ENCODE measurements at places on chromosomes 7 and 10.

DNA sequence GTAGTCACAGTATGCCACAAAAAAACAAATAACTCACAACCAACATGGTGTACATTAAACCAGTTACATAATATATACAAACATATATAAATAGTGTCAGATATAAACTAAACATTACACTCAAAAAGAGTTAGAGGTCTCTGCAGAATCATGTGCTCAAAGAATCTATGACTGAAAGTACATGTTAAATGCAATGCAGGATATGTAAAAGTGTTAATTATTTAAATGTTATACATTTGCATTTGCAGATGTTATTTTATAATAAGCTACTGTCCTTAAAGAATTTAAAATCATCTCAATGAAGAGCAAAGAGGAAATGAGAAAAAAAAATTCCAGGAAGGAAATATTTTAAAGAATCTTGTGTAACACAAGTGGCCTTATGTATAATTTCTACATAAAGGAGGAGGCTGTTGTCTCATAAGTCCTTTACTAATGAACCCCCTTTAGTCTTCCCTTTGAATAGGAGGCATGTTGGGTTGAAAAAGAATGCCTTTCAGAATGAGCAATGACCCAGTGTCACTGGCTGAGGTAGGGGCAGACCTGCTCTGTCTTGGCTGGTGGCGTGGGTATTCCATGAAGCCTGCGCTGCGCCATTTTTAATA, 148.9 kb downstream of the ITGA8 start:
- DNase-seq, result no peak

DNA sequence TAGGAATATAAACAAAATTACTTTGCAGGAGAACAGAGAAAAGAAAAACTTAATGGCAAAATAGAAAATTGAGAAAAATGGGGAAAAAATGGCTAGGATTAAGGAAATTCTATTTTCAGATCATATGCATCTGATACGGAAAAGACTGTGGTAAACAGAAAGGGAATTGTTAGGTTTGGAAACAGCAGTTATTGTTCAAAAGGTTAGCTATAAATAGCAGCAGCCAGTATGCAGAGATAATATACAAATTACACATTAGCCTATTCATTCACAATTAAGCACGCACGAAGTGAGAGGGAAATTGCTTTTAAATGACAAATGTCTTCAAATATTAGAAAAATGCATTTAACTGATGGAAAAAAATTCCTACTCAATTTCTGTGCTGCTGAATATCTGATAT, 224.1 kb upstream of the FAM3C start:
- DNase-seq, result no peak

- no peak for DNase-seq
These were observed 80.4 kb downstream of the VIPR2 start for GRCh38 chr7:159064121-159064815.

- no peak for DNase-seq
These were observed 108.0 kb downstream of the TWIST1 start for GRCh38 chr7:19009241-19009935.

- DNase-seq, result no peak
These were observed 24.3 kb downstream of the FAM20C start for GRCh38 chr7:216360-217300.

DNA sequence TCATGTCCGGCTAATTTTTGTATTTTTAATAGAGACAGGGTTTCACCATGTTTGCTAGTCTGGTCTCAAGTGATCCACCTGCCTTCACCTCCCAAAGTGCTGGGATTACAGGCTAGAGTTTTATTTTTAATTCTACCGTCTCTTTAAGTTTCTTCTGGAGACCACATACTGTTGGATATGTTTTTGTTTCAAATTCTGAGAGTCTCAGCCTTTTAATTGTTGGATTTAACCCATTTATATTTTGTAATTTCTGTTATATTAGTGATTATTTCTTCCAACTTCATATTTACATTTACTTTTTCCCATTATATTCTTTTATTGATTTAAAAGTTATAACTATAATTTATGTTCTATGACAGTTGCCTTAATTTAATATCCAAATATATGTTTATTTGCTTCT, 139.4 kb downstream of the BMS1 start:
- no peak for DNase-seq

DNA sequence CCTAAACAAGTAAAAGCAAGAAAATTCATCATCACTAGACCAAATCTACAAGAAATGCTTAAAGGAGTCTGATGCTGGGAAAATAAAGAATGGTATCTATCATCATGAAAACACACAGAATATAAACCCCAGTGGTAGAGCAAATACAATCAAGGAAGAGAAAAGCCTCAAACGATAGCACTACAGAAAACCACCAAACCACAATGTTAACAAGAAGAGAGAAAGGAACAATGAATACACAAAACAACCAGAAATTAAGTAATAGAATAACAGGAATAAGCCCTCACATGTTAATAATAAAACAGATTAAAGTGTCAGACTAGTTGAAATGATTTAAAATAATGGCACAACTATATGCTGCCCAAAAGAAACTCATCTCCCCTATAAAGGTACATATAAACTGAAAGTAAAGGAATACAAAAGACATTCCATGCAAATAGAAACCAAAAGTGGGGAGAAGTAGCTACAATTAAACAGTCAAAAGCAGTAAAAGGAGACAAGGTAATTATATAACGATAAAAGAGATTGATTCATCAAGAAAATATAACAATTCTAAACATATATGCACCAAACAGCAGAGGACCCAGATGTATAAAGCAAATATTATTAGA, 77.3 kb downstream of the JMJD1C start:
- no peak for DNase-seq

DNA sequence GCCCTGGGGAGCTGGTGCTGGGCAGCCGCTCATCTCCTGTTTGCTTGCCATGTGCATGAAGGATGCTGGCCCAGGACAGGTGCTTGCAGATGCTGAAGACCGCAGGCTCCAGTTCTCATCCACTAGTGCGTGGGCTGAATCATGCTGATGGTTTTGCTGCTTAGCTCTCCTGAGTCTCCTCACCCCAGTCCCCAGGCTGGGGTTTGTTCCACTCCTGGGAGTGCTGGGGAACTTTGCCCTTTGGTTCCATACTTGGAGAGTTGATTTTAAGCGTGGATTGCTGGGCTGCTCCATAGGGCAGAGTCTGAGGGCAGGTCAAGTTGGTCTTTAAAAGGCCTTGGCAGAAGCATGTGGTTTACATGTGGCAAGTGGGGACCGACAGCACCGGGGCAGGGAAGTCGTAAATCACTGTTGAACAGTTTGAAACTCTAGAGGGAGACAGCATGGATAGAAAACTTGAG, 9.1 kb downstream of the DYNC2I1 start:
- DNase-seq, result no peak

DNA sequence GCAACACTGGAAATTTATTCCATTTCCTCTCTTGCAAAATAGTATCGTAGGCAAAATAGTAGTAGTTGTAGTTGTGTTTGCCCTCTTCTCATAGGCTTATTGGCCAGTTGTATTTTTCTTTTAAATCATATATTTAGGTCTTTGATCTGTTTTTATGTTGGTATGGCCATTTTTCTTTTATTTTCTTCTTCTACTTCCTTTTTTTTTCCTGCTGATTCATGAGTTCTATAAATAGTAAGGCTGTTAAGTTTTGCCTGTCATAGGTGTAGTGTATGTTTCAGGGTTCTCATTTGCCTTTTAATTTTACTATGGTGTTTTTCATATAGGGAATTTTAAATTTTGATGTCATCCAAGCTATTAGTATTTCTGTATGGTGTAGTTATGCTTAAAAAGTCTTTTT, 25.4 kb upstream of the MRC1 start:
- DNase-seq, result no peak

DNA sequence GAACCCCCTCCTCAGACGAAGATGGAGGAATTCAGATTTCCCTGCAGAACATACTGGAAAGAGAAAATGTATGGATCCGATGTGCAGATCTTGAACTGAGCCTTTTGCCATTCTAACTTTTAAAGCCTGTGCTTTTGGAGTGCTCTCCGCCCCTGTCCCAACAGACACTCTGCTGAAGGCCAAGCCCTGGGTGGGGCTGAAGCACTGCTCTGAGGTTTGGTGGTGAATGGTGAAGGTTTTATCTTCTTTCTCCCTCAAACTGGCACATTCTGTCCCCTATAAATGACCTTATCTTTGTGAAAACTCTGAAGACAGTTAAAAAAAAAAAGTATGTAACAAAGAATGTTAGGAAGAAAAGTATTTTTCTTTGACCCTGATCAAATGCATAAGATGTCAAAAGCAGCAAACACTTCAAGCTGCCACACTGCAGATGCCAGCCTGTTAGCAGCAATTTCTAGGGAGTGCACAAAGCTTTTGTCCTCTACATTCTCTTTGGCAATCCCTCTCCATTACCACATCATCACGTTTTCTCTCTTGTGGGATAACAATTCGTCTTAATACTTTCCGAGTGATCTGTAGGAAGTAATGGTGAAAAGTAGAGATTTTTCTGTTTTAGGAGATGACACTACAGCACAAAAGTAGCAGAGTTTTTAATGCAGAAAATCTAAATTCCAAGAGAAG, 137.3 kb upstream of the CCDC6 start:
- no peak for DNase-seq

GRCh38 chr10:68516766-68517165, 10.6 kb downstream of the SLC25A16 start:
- DNase-seq, result no peak

- DNase-seq, result no peak
These were observed 15.1 kb upstream of the SH3PXD2A start for GRCh38 chr10:103870516-103870915.
